ENCODE measurements at places on chromosomes 3 and 15.

GRCh38 chr3:74004386-74004785, 379.6 kb upstream of the PDZRN3 start:
- no peak for DNase-seq

DNA sequence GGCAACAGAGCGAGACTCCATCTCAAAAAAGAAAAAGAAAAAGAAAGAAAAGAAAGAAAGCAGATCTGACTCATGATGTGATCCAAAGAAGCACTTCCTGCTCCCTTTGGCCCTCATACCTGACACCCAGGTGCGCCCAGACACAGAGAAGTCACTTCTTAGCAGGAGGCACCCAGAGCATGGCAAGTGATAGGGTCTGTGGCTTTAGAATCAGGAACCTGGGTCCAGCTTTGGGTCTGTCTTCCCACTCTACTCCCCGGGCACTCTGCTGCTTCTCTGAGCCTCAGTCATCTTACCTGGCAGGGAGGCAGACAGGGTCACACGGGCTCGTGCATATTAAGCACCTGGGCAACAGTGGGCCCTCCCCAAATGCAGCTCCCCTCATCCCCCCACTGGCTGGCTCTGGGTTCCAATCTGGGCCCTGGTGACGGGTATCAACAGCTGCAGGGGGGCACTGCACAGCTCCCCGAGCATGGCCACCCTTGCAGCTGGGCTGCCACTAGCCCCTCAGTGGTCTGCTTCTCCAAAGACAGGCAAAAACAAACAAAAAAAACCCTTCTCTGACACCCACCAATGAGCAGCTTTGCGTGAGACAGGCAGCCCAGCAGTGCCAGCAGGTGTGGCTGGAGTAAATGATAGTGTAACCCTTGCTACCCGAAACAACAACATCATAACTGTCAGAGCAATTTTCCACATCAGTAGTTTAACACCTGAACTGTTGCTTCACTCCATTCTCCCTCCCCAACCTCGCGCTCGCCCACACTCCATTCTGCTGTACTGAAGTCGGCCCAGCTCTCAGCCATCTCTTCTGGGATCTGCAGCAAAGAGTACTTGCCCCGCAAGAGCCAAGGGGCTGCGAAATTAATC, 99.8 kb downstream of the MEGF11 start:
- DNase-seq, result no peak

DNA sequence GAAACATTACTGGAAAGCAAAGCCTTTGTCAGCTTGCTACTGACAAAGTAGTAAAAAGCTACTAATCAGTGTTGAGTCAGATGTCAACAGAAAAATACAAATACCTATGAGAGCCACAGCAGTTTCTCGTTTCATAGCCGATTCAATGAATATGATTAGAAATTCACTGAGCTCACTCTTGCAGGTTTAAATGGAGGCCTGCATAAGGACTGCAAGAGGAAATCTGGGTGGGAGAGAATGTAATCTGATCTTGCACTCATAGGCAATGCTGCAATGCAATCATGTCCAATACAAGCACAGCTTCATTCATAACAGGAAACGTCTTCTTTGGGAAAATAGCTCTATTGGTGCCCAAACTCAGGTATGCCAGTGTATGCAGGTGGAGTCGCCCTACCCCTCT, 608.8 kb downstream of the ROBO2 start:
- peak; percentile 4 for DNase-seq

DNA sequence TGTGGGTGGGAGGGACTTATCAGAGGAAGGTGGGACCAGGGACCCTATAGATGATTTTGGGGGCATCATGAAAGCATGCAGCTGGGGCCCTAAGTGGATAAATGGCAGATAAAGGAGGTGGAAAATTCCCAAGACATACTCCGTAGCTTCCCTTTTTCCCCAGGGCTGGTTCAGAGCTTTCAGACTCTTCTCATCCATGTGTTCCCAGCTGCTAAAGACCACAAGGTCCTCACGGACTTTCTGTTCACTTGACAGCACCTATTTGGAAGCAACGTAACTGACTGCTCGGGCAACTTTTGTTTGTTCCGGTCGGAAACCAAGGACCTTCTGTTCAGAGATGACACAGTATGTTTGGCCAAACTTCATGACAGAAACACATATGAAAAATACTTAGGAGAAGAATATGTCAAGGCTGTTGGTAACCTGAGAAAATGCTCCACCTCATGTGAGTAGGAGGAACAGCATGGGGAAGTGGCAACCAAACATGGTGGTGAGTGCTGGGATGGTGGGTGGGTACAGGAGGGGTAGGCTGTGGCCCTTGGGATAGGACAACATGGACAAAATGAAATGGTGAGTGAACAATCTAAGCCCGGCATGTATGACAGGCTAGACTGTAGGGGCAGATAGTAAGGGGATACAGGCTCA, 28.7 kb upstream of the SRPRB start:
- no peak for DNase-seq

DNA sequence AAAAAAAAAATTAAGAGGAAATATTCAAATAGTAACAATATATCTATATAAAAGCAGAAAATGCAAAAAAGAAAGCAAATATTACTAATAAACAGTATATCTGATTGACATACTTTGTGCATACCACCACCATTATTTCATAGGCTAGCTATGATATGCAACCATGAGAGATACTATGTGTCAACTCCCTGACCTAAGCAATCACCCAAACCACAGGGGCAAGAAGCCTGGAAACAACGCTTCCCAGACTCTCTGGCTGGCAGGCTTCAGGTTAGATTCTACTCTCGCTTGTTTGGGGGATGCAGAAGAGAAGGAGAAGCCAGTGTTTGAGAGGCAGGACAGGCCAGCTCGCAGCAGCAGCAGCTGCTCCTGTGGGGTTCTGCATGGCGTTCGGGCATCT, 169.3 kb upstream of the TPM1 start:
- peak; percentile 55 for DNase-seq

DNA sequence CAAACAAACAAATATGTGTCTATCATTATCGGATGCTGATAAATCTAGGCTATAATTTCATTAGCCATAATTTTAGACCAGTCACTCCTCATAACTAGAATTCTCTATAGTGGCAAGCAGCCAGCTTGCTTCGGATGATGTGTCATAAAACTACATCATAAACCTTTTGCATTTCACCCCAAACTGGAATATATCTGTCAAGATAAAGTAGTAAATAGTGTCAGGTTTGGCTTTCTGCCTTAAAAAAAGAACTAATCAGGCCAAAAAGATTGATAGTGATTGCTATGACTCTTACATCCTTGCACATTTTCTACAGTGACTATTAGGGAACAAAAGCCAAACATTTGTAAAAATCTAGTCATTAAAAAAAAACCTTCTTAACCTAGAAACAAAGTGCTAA, 51.0 kb downstream of the DPPA2 start:
- peak; percentile 45 for DNase-seq

- DNase-seq, result no peak
Observed at GRCh38 chr15:41969851-41970431, 2.4 kb downstream of the EHD4 start.

GRCh38 chr3:124967964-124968363, 33.4 kb upstream of the MUC13 start:
- DNase-seq, result no peak

- no peak for DNase-seq
Observed at GRCh38 chr15:57079446-57079845, 161.0 kb downstream of the TCF12 start.

DNA sequence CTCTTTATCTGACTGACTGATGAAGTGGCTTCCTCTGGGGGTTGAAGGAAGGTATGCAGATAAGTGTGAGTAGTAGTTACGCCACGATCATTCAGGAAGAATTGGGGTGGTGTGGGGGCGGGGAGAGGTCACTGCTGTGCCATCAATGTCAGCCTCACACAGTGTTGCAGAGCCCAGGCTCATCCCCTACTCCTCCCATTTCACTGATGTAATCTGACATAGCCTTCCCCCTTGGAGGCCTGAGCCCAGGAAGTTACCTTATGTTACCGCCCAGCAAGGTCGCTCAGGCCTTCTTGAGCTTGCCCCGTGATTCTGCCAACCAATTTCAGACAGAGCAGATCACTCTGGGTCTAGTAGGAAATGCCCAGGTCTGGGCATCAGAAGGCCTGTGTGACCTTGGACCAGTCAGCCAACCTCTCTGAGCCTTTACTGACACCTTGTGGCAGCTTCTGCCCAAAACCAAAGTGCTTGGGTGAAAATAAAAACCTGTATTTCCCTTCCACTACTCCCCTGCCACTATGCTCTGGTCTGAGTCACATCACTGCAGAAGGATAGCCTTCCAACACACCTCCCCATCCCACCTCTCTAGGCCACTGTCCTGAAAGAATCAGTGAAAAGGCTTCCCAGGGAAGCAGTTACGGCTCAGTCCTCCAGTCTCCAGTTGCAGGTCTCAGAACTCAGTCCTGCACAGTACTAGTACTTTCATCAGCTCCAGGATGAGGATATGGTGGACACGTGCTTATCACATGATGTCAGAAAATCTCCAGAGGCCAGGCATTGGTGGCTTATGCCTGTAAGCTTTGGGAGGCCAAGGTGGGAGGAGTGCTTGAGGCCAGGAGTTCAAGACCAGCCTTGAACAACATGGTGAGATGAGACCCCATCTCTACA, 28.1 kb upstream of the INSYN1 start:
- no peak for DNase-seq

- no peak for DNase-seq
Observed at GRCh38 chr15:68635141-68635540, 56.3 kb downstream of the CORO2B start.

DNA sequence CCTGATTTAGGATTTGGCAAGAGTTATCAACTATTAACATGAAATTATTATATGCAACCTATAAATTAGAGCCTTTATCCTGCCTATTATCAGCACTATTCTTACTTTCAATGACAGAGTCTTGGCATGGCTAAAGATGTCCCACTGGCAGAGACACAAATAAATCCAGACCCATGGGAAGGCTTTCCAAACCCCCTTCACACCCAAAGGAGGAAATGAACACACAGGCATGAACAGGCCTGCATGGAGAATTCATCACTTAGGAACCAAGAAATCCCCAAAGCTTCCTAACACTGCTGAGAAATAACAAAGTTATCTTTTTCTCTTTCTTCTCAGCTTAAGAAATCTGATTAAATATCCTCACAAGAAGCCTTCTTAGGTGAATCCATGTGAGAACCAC, 213.9 kb downstream of the OCA2 start:
- DNase-seq, result no peak

- DNase-seq, result no peak
Observed at GRCh38 chr15:80999623-81000036, 1.1 kb upstream of the TLNRD1 start.

- DNase-seq, result no peak
Observed at GRCh38 chr3:53823026-53823955, 22.9 kb downstream of the CHDH start.

DNA sequence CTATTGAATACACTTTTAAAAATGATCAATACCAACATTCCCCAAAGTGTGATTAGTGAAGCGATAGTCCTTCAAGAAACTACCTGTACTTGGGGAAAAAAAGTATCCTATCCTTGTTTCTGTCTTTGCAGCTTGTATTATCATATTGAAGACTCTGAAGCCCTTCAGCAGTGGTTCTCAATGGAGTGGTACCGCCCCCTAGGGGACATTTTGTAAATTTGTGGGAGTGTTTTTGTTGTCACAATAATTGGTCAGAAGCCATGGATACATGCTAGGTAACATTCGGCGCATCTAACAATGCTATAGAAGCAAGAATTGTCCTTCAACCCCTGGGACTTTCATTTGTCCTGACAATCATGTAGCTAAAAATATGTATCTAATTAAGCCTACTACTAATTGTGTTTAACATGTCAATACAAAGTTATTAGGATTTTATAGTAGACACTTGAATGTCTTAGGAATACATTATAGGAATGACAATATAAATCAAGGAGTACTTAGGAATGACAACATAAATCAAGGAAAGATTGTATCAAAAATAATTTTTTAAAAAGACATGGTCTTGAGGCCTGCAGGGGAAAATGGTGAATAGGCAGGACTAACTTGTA, 53.7 kb downstream of the NMD3 start:
- peak; percentile 52 for DNase-seq

- peak; percentile 49 for DNase-seq
Observed at GRCh38 chr3:27758083-27758482, 36.0 kb upstream of the EOMES start.

DNA sequence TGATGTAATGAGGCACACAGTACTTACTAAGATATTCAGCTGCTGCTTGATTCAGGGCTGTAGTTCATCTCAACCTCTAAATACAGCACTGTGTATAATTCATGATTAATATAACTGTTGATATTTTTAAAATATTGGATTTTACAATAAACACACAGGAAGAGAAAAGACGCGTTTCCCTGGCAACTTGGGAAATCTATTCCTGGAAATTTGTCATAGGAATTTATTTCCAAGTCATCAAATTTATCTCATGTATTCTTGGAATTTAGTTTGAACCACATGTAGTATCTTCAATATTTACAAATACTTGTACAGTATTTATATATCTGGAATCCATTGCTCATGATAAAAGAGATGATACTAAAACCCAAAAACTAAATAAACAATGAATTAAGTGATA, 30.6 kb downstream of the EPHA3 start:
- peak; percentile 15 for DNase-seq

GRCh38 chr15:97993310-97993738, 32.8 kb downstream of the ARRDC4 start:
- DNase-seq, result peak; percentile 25

DNA sequence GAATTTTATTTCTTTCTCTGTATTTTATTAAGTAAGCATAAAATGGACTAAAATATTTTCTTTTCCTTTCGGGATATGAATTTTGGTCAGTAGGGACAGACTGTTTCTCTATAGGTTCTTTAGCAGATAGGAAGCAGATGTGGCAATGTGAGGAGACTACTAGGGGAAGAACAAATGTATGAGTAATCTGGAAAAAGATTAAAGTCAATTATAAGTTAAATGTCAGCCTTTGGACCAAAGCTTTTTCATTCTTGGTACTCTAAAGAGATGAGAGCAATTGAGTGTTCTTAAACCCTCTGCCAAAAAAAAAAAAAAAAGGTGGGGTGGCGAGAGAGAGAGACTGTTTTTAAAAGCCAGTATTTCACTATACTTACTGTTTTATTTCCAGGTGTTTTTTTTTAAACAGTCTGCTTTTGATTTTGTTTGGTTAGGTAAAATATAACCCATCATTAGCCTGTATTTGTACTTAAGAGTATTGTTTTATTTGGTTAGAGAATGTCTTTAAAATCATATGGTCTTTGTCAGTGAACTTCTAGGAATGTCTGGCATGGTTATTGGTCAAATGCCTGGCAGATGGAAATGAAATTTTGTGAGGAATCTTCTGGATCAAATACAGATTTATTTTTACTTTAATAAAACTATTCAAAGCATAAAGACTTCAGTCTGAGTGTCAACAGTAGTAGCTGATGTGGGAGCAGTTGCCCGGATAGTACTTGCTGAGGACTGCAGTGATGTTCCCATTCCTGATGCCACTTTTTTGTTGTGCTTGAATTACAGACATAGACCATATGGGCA, 63.8 kb downstream of the LRRC49 start:
- peak; percentile 61 for DNase-seq

DNA sequence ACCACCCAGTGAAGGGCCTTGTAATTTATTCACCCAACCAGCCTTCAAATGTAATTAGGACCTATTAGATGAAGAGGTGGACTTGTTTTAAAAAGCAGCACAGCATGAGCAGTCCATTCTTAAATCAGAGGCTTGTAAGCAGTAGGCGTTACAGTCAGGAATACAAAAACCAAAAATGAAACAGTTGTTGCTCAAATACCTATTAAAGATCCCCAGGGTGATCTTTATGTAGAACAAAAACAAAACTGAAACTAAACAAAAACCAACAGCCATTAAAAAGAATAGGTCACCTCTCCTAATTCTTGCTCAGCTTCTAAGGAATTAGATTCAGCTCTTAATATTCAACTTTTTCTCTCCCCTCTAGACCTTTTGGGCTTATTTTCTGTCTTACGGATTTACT, 104.9 kb upstream of the ST8SIA2 start:
- no peak for DNase-seq

All from fibroblast of skin of right quadriceps (primary cell).